ENCODE measurements at places on chromosomes 11 and 22.

DNA sequence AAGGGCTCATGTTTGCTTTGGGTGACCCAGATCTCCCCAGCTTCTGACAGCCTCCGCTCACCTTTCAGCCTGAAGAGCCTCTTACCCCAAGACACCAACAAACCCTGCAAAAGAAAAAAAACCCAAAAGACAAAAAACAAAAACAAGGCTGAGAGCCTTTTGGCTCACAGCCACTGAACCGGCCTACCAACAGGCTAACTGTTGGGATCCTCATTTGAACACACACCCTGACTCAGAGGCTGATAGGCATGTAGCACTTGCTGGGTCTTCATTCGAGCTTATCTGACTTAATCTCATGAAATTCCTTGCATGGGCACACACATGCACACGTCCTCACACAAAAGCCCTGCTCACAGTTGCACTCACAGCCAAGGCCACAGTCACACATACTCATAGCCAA, 22.9 kb upstream of the TSKU start:
- DNase-seq: no peak

DNA sequence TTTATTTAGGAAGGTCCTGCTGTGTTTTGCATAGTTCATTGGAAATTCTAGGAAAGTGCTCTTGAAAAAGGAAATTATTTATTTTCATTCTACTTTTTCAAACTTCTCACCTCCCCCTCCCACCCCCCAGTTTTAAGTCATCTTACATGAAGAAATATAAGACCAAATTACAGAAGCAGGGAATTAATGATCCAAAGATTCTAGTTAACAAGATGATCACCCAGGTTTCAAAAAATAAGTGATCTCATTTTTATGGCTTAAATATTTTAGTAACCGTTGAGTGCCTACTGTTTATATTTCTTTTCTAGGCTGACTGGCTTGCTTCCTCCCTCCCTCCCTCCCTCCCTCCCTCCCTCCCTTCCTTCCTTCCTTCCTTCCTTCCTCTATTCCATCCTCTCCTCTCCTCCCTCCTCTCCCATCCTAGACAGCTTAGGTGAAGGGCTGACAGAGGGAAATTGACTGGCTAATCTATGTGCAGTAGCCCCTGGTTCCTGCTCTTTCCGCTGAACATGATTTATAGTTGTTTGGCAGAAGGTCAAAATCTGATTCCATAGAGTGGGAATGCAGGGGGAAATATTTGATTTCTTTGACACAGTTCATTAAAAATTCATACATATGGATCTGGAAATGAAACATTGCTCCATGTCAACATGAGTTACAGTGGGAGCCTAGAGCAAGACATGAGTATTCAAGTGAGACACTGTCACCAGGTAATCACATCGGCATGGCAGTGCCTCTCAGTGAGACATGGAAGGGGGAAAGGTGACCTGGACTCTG, 123.4 kb downstream of the COMMD9 start:
- DNase-seq: no peak

GRCh38 chr11:6357222-6357621, 33.1 kb upstream of the SMPD1 start:
- DNase-seq: no peak

DNA sequence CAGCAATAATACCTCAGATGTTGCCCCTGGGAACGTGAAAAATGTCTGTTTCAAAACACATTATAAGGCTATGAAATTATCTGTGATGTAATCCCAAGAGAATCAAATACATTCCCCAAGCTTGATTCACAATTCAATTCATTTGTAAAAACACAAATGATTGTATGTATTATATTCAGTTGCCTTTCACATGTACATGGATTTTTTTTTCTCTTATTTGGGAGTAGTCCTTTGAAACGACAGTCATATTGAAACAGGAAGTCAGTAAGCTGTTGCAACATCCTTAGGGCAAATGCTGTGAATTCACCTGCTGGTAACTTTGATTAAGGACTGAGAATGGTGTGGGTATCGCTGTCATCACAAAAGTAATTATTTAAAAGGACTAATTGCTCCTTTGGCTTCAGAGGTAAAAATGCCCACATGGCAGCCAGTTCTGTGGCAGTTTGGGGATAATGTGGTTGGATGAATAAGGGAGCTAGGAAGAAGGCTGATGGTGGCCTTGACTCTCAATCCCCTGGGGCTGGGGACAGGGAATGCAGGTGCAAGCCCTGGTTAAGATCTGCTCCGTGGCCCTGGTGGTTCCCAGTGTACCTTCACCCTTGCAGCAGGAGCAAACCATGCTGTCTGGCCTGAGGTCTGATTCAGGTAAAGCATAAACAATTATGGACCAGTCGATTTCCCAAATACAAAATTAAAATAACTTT, 13.2 kb downstream of the EHF start:
- DNase-seq: peak; percentile 28

DNA sequence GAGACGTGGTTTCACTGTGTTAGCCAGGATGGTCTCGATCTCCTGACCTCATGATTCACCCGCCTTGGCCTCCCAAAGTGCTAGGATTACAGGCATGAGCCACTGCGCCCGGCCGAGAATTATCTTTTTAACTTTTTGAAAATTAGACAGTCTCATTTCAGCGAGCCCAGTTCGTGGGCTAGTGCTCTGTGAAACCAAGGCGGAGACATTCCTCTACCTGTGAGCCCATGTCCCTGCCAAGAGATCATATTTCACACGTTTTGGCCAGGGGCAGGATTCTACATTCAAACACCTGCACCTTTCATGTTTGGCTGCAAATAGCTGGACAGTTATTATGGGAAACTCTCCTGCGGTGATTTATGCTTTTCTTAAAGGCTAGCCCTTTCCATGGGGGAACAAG, 60.3 kb downstream of the IRAG1 start:
- DNase-seq: no peak

GRCh38 chr11:127269911-127270310, 269.3 kb upstream of the KIRREL3 start:
- no peak for DNase-seq

- no peak for DNase-seq
Measured at GRCh38 chr11:36326524-36327419, 30.7 kb downstream of the PRR5L start.

- no peak for DNase-seq
Measured at GRCh38 chr11:29452146-29452545, 564.7 kb downstream of the KCNA4 start.

GRCh38 chr11:71418643-71419042, 29.6 kb downstream of the DHCR7 start:
- DNase-seq: peak; percentile 64

DNA sequence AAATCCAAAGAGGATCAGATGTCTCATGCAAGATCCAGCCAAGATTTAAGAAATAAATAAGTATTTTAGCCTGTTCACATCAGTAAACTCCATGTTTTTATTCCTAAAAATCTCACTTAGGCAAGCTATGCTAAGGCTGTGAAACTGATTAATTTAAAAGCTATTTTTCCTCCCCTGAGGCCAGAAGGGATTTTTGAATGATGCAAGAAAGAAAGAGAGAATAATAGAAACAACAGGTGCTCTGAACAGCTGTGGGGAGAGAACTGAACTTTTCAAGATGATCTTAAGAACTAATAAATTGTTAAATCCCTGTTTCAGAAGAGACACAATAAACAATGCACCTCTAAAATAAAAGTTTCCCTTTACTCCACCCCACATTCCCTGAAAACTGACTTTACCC, 241.6 kb downstream of the DLG2 start:
- DNase-seq: no peak

- DNase-seq: no peak
Measured at GRCh38 chr11:35426351-35426750, 7.0 kb upstream of the SLC1A2 start.

DNA sequence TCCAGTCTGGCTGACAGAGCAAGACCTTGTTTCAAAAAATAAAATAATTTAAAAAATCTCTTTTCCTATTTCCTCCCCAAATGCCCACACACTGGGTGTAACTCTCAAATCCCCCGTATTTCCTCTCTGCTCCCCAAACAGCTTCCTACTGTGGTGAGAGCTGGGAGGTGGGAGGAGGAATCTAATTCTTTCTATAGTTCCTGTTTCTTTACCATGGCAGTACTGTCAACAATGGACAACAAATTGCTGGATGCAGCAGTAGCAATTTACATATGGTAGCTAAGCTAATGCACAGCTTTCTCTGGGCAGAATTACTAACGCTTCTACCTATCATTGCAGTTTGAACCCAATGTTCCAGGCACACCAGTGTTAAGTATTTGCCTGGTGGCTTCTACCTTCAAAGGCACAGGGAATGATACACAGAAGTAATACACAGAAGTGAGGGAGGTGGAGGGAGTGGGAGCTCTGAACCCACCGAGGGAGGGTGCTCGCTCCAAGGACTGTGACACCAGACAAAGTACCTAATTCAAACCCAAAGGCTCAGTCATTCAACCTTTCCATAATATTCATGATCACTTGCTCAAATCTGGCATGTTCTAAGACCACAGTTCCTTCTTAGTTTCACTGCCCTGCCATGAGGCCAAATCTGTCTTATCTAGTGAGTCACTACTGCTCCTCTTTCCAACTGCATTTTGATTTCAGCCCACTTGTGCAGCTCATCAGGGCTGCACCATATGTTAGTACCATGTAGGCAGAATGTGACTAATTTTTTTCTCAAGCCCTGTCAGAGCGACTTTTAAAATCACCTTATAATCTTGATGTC, 37.9 kb downstream of the CELF1 start:
- DNase-seq: no peak

- DNase-seq: no peak
Measured at GRCh38 chr11:89381094-89381493, 110.1 kb downstream of the NOX4 start.

DNA sequence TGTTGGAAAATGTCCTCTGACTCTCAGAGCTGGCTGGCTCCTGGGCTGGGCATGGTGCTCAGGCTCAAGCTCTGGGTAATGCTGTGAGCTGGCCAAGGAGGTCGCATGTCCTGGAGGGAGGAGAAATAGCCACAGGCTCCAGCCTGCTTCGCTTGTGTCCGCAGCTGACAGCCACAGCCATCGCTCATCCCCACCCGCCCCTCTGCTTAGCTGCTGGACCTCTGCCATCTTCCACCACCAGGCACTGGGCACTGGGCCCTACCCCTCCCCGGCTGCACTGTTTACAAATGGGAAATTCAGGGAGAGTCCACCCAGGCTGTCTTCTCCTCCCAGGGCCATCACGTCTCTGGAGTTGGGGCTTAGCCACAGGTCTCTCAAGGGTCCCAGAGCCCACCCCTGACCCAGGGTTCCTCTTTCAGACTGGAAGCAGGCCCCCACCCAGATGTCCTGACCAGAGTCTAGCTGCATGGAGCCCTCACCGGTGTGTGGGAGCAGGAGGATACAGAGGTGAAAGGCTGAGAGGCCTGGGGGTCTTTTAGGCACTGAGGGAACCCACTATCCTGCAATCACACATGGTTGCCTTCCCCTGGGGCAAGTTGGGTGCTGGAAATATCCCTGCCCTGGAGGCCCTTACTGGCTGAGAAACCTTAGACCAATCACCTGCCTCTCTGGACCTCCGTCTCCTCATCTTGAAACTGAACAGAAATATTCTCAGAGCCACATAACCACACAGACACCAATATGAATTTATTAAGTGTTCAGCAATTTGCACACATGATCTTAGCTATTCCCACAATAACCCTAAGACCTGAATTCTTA, 62.7 kb downstream of the CD82 start:
- DNase-seq: peak; percentile 73

DNA sequence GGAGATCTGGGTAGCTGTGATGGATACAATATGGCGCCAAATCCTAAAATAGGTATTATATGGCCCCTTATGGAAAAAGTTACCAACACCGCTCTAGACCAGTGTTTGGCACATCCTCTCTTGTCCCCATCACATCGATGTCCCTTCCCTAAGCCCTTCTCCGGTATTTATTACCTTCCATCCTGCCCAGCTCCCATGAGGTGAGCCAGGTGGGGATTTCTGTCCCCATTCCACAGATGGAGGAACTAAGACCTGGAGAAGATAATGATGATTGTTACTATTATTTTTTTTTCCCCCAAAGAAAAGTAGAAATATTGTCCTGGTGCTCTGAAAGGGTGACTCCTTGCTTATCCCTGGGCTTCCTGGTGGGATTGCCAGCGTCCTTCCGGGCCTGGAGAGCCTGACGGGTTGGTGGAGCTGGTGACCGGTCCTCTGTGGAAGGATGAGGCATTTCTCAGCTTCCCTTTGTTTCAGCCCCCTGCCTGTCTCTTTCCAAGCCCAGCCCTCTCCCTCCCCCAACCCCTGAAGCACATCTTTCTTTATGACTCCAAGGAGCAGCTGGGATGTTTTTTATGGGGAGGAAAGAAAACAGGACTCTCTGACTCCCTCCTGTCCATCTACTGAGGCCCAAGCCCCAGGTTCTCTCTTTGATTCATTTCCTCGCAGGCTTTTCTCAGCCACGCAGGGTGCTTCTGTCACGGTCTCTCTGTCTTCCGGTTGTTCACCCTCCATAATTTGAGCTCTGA, 65.4 kb downstream of the TP53I11 start:
- no peak for DNase-seq

GRCh38 chr11:7599209-7599608, 74.1 kb downstream of the CYB5R2 start:
- DNase-seq: no peak

DNA sequence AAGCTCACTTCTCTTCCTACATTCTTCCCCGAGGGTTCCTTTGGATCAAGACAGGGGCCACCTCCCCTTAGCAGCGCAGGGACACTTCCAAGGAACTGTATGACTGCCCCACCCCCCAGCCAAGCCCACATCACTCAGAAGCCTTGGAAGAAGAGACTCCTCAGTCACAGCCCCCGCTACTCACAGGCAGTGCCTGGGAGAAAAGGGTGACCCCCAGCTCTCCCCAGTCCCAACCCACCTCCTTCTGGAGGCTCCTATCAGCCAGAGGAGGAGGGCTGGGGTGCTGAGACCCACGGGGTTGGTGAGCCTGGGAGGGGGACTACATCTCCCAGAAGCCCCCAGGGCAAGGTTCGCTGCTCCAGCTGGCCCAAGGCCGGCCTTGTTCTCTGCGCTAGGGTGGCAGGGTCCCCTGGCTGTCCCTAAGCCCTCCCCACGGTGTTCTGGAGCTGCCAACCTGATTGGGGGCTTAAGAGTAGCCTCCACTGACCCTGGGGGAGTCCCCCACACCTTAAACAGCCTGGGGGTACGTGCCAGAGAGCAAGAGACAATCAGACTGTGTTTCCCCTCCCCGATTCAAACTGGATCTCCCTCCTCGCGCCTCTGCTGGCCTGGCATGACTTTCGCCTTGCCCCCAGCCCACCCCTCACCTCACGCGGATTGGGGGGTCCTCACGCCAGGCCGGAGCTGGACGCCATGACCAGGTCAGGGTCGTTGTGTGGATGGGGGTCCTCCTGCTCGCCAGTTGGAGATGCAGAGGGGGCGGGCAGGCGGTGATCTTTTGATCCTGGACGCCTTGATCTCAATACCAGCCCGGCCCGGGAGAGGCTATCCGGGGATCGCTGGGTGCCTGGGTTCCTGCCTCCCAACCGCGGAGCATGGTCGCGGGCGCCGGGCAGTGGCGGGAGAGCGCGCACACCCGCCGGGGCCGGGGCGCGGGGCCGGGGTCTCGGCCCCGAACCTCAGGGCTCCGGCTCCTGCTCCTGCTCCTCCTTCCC, 838 bp downstream of the BCL9L start:
- DNase-seq: peak; percentile 83

Measured in GM13976 (cell line).